ENCODE measurements at places on chromosomes 6 and 20.
A peak's percentile ranks its signal among the peaks of the same experiment; 100 is the strongest.

DNA sequence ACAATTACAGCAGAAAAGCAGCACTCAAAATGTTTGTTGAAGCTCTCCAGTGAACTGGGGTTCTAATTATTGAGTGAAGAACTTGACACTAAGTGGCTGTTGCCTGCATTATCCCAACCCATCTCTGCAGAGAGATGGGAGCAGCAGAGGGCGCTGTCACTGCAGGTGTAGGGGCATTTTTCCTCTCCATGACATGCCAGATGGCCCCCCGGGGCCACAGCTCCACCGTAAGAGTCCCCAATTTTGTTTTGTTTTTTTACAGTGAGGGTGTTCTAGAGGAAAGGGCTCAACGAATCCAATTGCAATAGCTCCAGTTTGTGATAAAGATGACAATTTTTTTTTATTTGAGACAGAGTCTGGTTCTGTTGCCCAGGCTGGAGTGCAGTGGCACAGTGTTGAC lies 1.9 kb upstream of the FUCA2 start:
- DNase-seq, result peak; percentile 75

DNA sequence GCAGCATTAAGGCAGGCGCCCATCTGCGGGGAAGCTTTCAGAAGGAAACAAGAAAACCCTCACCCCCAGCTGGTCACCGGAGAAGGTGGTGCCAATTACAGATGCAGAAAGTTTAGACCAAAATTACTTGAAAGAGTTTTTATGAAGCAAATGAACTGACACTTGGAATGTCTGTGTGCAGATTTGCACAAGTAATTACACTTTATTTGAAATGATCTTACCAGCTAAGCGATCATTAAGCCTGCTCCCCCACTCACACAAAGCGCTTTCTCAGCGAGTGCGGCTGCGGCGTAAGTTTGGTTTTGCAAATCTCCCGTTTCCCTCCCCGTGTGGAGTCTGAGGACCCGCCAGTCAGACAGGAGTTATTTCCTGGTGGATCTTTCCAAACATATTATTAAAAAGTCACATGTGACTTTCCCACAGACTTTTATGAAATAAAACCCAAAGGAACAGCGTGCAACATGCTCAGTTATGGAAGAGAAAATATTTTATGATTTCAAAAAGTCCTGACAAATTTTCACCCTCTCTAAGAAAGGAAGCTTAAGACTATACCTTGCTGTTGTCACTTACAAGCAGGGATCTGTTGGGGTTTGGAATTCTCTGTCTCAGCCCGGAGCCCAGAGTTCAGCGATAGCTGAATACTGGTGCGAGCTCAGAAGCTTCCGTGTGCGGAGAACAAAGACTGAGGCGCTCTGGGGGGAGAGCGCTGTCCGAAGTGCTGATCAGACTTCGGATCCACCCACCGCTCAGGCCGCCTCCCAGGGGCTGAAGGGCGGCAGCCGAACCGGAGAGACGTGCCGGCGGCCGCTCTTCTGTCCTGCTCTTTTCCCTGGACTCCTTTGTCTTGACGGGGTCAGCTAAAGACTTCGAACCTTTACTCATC lies 2.7 kb upstream of the MYT1 start:
- DNase-seq, result no peak

DNA sequence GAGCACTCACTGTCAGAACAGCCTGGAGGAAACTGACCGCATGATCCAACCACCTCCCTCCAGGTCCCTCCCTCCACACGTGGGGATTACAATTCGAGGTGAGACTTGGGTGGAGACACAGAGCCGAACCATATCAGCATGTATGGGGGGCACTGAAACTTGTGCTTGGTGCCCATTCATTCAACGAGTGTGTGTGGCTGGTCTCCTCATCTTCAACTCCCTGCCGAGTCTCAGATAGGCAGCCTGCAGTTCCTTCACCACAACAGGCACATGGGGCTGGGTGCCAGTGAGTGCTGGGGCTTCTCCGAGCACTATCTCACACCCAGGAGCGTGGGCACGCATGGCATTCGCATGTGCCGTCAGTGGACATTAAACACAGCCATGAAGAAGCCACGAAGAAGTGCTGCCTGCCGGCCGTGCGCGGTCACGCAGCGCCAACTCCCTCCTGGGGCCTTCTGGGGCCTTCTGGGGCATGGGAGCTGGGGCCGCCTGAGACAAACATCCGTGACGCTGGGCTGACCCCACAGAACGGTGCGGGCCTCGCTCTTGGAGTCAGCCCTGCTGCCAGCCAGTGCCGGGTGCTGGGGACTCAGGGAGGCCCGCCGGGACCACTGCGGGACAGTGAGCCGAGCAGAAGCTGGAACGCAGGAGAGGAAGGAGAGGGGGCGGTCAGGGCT lies 714 bp upstream of the RTEL1 start:
- DNase-seq, result peak; percentile 35

DNA sequence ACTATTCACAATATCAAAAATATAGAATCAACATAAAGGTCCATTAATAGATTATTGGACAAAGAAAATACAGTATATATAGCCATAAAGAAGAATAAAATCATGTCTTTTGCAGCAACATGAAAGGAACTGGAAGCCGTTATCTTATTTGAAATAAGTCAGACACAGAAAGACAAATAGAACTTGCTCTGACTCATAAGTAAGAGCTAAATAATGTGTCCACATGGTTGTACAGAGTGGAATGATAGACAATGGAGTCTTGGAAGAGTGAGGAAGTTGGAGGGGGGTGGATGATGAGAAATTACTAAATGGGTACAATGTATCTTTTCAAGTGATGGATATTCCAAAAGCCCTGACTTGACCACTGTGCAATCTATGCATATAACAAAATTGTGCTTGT lies 613.5 kb downstream of the PHF3 start:
- no peak for DNase-seq

- no peak for DNase-seq
These were observed 30.2 kb downstream of the MYLIP start for GRCh38 chr6:16158943-16159557.

DNA sequence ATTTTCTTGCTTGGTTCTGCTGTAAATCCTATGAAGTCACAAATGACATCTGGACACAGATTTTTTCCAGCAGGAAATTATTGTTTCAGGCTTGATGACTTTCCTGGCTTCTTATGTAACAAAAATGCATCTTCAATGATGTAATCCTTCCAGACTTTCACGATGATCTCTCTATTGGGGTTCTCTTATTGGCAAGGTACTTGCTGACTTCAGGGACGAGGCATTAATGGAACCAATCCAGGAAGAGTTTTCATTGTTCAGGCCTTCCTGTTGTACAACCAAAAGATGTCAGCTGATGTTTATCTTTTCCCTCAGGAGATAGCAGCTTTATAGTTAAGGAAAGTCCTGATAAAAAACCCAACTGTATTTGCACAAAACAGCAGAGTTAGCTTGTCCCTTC lies 118.5 kb upstream of the MMS22L start:
- no peak for DNase-seq

- no peak for DNase-seq
These were observed 120.9 kb upstream of the IRAK1BP1 start for GRCh38 chr6:78746457-78746856.

DNA sequence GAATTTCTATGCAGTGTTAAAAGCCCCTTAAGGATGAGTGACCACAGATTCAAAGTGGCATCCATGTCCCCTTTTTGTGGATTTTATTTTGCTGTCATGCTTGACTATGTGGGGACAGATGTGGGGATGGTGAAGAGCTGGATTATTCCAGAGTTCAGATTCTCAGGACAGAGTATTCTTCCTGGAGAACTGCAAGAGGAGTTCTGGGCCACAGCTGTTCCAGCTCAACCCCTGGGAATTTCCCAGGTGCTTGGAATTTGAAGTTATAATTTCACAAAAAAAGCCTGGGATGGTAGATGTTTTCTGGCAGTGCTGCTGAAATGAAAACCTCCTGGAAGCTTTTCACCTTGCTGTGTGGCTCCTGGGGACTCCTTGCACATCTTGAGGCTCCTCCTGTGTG lies 671.8 kb upstream of the MARCKS start:
- DNase-seq, result no peak

DNA sequence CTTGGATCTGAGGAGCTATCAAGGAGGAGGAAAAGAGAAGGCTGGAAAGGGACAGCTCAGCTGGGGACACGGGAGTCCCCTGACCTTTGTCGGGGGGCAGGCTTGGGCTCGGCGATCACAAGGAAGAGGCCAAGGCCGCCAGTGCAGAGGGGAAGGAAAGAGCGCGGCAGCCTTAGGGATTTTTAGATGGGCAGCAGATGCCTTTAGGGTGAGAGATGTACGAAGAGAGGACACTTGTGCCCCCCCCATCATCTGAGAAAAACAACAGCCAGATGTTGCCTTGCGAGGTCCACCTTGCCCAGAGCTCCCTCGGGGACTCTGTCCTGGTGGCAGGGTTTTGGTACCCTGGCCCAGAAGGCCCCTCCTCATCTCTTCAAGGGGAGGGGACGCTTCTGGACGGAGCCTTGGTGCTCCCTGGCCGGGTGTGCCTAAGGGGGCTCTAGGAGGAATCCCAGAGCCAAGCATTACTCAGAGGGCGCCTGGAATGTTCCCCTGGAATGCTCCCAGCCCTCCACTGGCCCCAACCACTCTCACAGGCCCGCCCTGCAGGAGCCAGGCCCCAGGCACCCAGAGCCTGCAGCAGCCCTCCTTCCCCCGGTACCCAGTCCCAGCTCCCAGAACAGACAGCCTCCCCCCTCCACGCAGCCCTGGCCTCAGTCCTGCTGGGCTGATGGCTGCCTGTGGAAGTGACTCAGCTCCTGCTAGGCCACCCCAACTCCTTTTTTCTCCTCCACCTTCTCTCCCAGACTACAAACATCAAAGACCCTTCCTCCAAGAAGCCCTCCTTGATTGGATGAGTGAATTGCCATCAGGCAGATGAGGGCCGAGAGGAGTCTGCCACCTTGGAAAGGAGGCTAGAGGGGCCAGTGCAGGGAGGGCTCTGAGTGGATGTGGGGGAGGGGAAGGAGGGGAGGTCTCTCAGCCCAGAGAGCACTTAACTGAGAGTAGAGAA lies 1.8 kb downstream of the ADAM33 start:
- no peak for DNase-seq

GRCh38 chr6:25670793-25671513 lies 18.9 kb downstream of the SCGN start:
- DNase-seq, result no peak

Measured in NCI-H1092 treated with DMSO at 0.1 percent for 48 hours (cell line).